ENCODE measurements at places on chromosomes 12 and 14. TPM values are rescaled to one million over a fixed set of nuclear protein-coding genes. Genes with fewer than 3 reads are reported as not detected.

GRCh38 chr12:69688471-69689427, 10.4 kb downstream of the BEST3 start:
- no peak for DNase-seq

GRCh38 chr12:1587927-1588574, 6.3 kb downstream of the FBXL14 start:
- DNase-seq, result no peak

DNA sequence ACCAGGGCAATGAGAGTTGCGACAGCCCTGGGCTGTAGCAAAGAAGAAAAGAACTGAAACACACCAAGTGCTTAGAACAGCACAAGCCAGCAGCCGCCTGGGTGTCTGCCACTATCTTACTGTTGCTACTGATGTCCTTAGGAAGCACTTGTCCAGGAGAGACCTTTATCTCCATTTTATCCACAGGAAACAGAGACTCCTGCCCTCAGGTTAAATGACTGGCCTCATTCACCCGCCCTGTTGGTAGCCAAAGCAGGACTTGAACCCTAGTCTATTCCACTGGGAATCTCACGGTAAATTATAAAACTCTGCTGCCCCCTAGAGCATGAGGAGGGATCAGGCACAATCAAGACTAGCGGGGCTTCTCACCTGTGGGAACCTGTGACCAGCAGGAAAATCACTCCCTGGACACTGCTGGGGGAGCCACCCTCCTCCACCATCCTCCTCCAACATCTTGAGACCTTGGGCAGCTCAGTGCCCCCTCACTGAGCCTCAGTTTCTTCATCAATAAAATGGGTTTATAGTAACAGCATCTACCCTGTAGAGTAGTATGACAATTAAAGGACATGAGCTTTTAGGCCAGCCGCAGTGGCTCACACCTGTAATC, 20.5 kb upstream of the TESC start:
- DNase-seq, result no peak

DNA sequence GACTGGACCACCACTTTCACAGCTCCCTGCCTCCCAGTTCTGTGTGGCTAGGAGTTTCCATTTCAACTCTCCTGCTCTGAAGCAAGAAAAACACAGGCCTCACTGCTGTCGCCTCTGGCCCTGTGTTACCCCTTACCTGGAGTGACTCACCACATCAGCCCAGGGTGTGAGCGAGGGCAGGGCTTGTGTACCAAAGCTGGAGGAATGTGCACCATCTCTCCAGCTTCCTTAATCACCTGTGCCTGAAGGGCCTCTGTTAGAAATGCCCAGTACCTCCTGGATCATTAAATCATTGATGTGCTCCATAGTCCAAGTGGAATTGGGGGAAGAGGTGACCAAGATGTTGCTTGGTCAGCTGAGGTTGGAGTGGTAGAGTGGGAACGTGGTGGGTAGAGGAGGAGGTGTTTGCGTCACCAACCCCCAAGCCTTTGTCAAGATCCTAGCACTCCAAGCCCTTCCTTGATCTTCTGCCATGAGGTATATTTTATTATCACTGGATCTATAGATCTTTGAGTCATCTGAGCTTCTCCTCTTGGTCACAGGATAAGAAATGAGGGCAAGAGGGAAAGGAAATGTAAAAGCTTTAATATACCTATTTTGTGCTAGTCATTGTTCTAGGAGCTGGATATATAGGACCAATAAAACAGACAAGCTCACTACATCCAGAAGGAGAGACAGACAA, 51.3 kb downstream of the SSPN start:
- no peak for DNase-seq

GRCh38 chr14:72568296-72568992, 325.5 kb downstream of the DPF3 start:
- no peak for DNase-seq

SMCO3 gene
- 2.1 TPM for polyA plus RNA-seq

ESPL1 gene
- polyA plus RNA-seq, result 18.9 TPM

MGP gene
- polyA plus RNA-seq, result 33.9 TPM

KRT82 gene
- not detected for polyA plus RNA-seq

Measured in left kidney (tissue), 8 donors.